ENCODE measurements at places on chromosomes 12 and 14.
A peak's percentile ranks its signal among the peaks of the same experiment; 100 is the strongest.

GRCh38 chr14:95483309-95484165 is 32.9 kb downstream of the SYNE3 start:
- DNase-seq: peak; percentile 94

DNA sequence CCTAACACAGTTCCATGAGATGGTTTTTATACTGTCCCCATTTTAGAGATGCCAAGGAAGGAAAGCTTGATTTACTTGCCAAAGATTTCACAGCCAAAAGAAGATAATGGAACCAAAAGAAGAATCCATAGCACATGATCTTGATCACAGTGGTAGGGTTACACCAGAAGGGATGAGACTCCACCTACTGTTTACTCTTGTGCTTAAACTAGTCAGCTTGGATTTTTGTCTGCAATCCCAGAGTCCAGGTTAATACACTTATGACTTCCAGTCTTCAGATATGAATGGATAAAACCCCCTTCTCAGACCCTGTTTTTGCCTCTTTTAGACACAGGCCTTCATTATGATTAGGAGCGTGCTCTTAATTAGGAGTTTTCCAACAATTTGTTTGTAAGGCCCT is 454.2 kb downstream of the AEBP2 start:
- peak; percentile 22 for DNase-seq

GRCh38 chr12:88982694-88983093 is 369.6 kb downstream of the DUSP6 start:
- DNase-seq: no peak

DNA sequence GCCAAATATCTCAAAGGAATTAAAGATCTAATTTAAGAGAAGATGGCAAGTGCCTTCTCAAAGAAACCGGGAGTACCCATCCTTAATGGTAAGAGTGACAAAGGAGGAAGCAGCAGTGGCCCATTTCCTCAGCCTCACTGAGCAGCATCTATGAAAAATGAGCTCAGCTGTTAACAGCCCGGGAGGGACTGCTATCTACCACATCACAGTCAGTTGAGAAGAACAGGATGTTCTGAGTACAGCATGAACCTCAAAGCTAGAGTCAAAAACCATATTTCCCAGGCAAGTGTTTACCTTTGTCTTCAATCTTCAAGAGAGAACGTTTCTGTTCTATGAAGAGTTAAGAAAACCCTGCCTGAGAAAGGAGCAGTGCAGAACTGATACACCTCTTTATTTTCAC is 115.0 kb downstream of the BTG1 start:
- no peak for DNase-seq

DNA sequence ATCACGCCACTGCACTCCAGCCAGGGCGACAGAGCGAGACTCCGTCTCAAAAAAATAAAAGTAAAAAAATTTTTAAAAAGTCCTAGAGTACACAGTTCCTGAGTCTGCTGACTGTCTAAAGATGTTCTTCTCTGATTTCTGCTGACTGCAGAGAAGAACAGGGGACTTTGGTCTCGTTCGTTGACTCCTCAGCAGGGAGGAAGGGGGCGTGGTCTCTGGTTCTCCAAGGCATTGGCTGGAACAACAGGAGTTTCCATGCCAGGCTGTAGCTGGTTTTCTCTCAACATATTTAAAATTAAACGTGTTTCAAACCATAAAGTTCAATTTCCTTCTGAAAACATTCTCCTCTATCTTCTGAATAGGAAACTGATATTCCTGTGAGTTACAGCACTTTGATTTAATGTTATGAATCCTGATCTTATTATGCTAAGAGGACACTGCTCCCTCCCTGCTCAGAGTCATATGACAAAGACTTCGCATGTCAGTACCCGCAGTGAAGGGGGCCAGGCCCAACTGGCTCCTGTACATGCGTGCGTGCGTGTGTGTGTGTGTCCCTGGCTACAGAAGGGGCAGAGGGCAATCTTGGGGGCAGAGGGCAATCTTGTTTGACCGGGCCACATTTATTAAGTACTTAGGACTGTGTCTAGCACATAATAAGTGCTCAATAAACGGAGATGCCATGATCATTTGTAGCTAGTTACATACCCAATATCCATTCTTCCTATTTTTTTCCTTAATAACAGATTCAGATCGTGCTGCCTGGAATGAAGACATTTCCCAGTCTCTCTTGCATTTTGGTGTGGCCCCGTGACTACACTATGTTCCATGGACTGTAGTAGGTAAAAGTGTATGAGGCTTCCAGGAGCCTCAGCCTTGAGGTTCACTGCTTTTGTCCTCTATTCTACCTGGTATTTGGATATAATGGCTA is 16.5 kb upstream of the HNF1A start:
- peak; percentile 44 for DNase-seq

Measured in AG20443 (cell line).